Iris pigment epithelial cell (primary cell): ENCODE measurements at places on chromosomes 13 and 19.

DNA sequence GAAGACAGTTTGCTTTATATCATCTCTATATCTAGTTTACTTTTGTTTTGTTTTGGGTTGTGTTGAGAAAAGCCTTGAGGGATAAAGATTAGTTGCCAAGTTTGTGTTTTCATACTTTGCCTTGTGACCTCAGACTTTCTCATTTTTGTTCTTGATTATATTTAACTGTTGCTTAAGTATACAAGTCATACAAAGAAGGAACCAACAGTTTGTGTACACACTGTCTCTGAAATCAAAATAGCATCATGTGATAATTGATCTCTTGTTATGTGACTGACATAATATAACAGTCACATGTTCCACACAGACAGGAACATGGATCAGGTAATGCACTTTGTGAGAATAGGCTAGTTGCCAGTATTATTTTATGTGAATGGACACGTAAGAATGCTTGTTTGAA, 70.8 kb downstream of the SHISA2 start:
- no peak for DNase-seq

GRCh38 chr19:52536448-52536800, 9.0 kb downstream of the ZNF808 start:
- peak; percentile 30 for DNase-seq

- peak; percentile 72 for DNase-seq
Observed at GRCh38 chr13:37369616-37370015, 229.0 kb downstream of the POSTN start.

- DNase-seq, result peak; percentile 48
Observed at GRCh38 chr19:18649371-18650020, 12.7 kb downstream of the KLHL26 start.

GRCh38 chr13:73482556-73482955, 423.8 kb downstream of the KLF5 start:
- no peak for DNase-seq

DNA sequence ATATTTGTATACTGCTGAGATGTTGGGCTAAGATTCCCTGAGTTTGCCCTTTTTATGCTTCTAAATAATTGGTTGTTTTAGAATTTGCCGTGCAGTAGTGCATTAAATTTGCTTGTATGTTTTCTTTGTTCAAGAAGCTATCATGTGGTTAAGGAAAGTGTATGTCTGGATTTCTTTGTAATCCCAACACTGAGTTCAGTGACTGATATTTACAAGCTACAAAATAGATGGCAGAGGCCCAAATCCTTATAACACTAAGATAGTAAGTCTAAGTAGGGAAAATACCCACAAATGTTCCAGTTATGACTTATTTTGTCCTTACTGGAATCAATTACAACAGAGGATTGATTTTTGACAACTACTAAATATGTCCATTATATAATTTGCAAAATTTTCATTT, 435.0 kb upstream of the KLF12 start:
- no peak for DNase-seq

DNA sequence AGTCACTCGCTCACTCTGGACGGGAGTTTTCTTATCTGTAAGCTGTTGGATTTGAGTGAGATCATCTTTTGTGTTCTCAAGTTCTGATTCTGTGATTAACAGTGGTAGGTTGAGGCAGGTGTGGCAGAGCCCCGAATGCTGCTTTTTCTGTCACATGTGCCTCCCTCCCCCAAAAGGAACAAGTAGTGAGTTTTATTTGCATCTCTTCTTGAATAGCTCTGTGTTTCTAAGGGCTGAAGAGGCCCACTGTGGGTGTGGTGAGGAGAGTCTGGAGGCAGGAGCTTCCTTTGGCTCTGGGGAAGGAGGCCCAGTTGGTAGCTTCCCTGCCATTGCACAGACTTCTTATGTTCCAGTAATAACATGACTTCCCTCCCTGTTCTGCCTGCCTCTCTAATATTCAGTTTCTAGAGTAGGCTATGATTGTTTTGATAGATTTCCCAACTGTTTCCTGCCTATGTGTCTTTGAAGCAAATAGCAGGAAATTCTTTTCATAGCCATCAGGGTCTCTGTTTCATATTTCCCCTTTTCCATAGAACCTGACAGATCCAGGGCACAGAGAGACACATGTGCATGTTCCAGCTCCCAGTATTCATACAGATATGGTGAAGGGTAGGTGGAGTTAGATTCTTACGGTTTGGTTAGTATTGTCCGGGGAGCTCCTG, 23.9 kb upstream of the CXCL17 start:
- DNase-seq, result peak; percentile 32

DNA sequence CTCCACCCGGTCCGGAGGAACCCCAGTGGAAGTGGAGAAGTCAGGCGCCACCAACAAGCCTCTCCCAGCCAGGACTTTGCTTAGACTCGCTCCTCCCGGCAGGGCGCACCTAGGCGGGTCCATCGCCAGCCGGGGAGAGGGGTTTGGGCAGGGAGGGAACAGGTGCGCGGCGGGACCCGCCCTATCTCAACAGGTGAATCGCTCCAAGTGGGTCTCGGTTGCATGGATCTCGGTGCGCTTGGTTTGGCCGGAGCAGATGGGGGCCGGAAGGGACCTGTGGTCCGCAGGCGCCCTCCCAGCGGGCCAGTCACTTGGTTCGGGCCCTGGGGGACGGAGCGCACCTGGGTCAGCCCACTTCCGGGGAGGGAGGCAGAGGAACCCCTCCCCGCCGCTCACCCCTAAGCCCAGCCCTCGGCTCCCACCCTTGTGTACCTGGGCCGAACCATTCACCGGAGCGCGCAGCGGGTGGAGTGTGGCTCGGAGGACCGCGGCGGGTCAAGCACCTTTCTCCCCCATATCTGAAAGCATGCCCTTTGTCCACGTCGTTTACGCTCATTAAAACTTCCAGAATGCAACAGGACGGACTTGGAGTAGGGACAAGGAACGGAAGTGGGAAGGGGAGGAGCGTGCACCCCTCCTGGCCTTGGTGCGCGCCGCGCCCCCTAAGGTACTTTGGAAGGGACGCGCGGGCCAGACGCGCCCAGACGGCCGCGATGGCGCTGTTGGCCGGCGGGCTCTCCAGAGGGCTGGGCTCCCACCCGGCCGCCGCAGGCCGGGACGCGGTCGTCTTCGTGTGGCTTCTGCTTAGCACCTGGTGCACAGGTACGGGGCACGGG, at the start of gene LSR:
TSS of gene LSR (plus strand) at position 693 of the 836 bp plus-strand sequence. CDS start at position 714, 21 bp downstream.
- DNase-seq, result no peak

DNA sequence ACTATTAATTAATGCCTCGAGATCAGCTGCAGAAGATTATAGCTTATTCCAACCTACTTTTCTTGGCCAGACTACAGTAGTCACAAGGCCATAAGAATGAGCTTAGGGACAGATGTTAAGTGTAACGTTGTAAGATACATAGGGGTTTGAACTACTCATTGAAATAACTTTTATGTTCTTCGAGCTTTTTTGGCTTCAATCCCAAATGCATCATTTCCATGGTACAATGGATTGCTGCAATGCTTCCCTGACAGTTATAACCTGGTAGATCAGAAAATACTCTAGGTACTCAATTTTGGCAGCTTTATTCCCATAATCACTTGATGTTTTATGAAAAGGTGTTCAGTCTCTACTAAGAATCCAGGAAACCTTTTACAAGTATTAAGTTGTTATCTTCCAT, 2216.7 kb upstream of the PCDH20 start:
- DNase-seq, result peak; percentile 1

DNA sequence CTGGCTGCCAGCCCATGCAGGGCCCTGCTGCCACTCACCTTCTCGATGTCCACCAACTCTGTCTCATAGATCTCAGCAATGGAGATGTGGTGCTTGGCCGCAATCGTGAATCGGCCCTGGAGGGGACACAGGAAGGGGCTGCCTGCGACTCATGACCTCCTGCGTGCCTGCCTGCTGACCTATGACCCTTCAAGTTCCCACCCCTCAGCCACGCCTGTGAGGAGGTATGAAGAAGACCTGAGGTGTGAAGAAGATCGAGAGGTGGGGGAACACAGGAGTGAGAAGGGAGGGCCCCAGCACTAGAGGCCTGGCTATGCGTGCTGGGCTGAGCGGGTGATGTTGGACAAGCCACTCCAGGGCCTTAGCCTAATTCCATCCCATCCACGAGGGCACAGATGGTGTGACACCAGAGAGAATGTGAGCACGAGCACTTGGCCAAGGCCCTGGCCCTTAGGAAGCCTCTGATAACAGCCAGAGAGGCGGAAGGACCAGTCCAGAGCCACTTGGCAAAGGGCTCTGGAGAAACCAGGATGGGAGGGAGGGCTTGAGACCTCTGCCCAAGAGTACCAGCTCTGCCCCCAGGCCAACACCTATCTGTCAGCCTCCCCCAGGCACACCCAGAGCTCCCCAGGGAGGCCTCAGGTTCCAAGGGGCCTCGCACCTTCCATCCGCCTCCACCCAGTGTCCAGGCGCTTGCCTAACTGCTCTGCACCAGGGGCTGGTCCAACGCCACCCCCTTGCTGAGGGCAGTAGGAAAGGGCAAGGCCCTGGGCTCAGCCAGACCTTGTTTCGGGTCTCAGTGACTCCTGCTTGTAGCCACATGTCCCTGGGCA, 9.6 kb upstream of the KPTN start:
- no peak for DNase-seq

GRCh38 chr13:40109351-40109844, 453.9 kb downstream of the COG6 start:
- DNase-seq, result peak; percentile 99

- DNase-seq, result no peak
Observed at GRCh38 chr19:4654437-4655361, 15.4 kb downstream of the TNFAIP8L1 start.

GRCh38 chr19:888581-889385, 4.2 kb downstream of the MED16 start:
- DNase-seq, result no peak

GRCh38 chr19:7575434-7576040, 20.1 kb upstream of the CAMSAP3 start:
- DNase-seq, result no peak

DNA sequence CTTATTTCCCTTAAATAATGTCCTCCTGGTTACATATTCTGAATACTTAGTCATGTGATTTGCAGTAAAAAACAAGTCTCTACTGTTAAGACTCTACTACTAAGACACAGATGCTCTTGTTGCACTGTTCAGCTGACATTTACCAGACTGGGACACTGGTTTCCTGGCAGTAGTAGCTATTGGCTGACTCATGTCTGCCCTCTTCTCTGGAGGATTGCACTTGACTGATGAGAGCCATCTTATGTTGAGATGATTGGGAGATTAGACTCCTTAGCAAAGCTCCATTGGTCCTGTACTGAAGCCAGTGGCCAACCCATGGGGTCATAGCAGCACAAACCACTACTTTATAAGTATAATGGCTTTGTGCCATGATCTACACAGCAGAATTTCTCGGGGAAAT, 1672.6 kb upstream of the PCDH20 start:
- peak; percentile 32 for DNase-seq

DNA sequence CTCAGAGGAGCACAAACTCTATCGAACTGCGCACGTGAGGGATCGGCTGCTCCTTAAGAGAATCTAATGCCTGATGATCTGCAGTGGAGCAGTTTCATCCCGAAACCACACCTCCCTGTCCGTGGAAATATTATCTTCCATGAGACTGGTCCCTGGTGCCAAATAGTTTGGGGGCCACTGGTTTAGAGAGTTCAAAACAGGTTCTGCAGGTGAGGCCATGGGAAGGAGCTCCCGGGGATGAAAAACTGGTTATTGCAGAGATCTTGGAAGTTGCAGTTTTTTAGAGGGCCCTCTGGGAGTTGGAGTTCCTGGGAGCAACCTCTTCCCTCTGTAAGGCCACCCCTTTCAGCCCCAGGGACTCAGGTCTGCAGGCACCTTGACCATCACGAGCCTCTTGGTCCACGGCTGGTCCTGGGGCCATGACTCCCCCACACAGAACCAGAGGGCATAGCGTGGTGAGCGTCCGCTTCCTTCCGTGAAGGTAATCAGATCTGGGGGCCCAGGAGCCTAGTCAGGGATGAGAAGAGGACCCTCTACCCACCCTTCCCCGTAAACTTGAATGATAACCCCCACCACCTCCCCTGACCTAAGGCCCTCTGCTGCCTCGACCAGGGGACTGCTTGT, 5.2 kb downstream of the IRF3 start:
- DNase-seq, result no peak
